Ascending aorta (tissue), 2 donors: ENCODE measurements at places on chromosomes 11 and 22.

GRCh38 chr11:126348806-126349582, 6.5 kb upstream of the ST3GAL4 start:
- no peak for DNase-seq

DNA sequence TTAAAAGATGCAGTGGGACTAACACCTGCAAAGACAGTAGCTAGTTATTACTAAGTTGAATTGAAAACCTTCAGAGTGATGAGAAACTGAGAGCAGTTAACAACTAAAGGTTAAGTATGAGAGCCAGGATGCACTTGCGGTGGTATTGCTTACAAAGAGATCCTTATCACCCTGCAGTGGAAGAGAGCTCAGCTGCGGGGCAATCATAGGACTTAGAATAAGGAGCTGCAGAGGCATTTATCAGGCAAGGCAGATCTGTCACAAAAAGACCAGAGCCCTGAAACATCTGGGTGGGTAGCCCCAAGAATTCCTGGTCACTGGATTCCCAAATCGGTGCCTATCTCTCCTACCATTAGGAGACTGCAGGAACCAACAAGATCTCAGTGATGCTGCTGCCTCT, 34.3 kb upstream of the CFAP300 start:
- no peak for DNase-seq

GRCh38 chr11:80204021-80204420, 763.2 kb upstream of the TENM4 start:
- no peak for DNase-seq

GRCh38 chr22:31489632-31490495, at the start of gene EIF4ENIF1:
EIF4ENIF1 (minus strand) TSS chr22:31489842; CDS start chr22:31488718, 1,124 bp downstream.
- DNase-seq = peak; percentile 53

DNA sequence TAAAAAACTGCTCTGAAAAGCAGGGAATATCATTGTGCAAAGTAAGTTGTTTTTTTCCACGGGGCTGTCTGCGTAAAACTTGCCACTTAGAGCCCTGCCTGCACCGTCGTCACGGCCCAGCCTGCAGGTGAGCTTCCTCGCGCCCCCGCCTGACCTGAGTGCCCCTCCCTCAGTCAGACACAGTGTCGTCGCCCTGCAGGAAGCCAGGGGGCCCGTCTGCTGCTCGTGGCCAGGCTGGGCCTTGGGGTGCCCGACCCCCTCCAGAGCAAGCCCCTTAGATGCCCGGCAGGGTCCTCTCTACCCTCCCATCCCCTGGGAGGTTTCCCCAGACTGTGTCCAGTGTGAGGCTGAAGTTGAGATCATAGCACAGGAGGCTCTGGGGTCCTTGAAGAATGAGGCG, 31.6 kb downstream of the SBF1 start:
- peak; percentile 5 for DNase-seq

GRCh38 chr22:30947816-30948454, 20.6 kb downstream of the MORC2 start:
- no peak for DNase-seq

DNA sequence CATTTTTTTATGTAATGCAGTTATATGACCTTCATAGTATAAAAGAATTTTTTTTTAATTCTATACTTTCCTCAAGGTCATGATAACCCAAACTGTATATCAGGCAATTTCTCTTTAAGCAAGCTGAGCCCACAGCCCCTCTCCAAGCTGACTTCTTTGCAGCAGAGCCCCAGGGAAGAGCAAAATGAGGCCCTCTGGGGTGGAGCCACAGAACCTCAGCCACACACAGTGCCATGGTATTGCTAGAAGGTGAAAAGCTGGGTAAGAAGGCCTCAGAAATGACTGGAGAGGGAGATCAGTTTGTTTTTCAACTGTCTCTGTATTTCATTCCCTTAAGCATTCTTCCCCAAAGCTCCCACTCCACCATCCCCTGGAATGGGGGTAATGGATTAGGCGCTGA, 108.8 kb downstream of the PLEKHA7 start:
- DNase-seq = no peak

- no peak for DNase-seq
Observed at GRCh38 chr11:9180784-9181183, 84.4 kb downstream of the DENND5A start.

DNA sequence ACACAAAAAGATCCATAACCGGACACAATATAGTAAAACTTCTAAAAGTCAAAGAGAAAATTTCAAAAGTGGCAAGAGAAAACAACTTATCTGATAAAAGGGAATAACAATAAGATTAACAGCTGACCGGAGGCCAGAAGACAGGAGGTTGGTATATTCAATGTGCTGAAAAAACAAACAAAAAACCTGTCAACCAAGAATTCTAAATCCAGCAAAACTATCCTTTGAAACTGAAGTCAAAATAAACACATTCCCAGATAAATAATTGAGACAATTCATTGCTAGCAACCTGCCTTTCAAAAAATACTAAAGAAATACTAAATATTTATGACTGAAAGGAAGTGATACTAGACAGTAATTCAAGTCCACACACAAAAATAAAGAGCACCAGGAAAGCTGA, 101.3 kb downstream of the RELT start:
- no peak for DNase-seq

DNA sequence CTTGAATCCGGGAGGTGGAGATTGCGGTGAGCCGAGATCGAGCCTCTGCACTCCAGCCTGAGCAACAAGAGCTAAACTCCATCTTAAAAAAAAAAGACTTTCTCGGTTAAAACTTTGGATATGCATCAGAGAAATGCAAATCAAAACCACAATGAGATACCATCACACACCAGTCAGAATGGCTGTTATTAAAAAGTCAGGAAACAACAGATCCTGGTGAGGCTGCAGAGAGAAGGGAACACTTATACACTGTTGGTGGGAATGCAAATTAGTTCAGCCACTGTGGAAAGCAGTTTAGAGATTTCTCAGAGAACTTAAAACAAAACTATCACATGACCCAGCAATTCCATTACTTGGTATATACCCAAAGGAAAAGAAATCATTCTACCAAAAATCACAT, 619.4 kb upstream of the KIRREL3 start:
- DNase-seq = no peak

DNA sequence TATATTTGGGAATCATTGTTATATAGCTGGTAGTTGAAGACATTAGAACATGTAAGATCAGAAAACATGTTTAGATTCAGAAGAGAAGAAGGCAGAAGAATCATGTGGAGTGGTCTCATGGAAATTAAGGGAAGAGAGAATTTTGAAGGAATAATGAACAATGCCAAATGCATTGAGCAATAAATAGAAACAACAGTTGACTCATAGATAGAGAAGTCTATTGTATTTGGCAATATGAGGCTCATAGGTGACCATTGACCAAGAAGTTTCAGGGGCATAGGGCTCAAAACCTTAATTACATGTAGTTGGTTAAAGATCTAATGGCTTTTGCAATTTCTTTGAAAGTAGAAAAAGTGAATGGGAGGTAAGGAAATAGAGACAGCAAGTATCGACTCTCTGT, 123.9 kb downstream of the PAX6 start:
- no peak for DNase-seq

- DNase-seq = no peak
Observed at GRCh38 chr11:29320196-29320595, 696.6 kb downstream of the KCNA4 start.

- DNase-seq = no peak
Observed at GRCh38 chr11:59866397-59866796, at the start of gene TCN1. TCN1 (minus strand) TSS chr11:59866487; CDS start chr11:59866470, 17 bp downstream.

GRCh38 chr11:119130662-119131061, 9.3 kb downstream of the HINFP start:
- no peak for DNase-seq

DNA sequence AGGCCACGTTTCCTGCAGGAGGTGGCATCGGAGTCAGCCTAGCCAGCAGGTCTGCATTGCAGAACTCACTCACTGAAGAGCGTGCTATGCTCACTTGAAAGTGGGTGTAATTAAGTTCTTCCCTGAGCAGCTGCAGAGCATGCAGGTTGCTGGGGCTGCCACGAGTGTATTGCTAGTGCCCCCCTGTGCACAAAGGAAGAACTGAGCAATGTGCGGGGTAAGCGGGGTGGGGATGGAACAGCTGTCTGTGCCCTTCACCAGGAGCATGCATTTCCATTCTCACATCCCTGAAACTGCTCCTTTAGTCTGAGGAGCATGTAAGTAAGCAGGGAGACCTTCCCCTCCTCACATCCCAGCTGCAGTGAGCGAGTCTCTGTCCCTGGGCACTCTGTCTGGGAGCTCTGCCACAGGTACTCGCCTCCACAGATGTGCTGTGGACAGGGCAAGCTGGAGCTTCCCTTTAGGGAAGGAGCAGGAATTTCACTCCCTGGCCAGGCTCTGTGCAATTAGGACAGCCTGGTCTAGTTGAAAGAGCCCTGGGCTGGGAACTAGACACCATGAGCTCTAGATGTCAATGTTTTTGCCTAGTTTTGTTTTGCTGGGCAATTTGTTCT, 1031.8 kb downstream of the NTM start:
- no peak for DNase-seq

DNA sequence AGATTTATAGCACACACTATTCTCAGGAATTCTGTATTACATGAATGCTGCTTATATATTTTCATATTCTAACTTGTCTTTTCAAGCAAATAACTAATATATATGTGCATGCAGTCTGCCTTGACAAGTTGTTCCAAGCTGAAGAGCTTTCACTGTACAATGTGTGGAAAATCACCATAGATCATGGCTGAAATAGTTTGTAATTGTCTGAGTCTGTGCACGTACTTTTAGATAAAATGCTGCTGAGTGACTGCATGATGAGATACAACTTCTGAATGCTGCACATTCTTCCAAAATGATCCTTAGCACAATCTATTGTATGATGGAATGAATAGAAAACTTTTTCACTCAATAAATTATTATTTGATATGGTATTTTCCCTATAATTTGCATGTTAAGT, 58.9 kb downstream of the SLC5A12 start:
- no peak for DNase-seq

DNA sequence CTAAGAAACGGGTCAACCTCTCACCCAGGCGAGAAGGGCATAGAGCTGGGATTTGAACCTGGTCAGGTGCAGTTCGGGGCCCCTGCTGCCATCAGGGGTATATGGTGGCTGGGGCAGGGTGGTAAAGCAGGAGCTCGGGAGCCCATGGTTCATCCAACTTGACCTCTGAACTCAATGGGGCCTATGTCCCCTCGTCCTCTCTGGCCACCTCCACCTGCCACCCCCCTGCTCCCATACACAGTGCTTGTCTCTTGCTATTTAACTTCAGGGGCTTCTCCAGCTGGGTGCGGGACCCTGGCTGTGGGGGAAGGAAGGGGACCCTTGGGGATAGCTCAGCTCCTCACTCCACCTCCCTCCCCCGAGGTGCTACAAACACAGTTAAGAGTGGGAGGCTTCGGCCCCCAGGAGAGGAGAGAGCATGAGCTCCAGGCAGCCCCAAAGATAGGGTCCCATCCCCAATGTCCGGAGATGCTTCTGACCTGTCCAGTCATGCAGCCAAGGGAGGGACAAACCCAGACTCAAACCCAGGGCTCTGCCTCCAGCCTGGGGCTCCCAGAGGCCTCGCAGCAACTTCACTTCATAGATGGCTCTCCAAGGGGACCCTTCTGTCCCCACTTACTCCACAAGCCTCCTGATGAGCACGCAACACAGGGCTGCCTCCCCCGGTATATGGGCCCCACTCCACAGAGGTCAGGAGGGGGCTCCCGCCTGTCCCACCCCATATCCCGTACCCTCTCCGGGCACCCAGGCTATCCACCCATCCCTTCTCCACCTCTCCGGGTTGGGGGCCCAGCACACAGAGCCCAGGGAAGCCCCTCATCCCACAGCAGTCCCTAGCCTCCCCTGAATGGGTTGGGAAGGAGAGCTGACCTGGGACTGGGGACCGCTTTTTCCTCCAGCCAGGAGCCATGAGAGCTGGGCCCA, 712 bp downstream of the IL2RB start:
- DNase-seq = no peak

GRCh38 chr11:60305906-60306619, 21.0 kb upstream of the MS4A6E start:
- DNase-seq = no peak

DNA sequence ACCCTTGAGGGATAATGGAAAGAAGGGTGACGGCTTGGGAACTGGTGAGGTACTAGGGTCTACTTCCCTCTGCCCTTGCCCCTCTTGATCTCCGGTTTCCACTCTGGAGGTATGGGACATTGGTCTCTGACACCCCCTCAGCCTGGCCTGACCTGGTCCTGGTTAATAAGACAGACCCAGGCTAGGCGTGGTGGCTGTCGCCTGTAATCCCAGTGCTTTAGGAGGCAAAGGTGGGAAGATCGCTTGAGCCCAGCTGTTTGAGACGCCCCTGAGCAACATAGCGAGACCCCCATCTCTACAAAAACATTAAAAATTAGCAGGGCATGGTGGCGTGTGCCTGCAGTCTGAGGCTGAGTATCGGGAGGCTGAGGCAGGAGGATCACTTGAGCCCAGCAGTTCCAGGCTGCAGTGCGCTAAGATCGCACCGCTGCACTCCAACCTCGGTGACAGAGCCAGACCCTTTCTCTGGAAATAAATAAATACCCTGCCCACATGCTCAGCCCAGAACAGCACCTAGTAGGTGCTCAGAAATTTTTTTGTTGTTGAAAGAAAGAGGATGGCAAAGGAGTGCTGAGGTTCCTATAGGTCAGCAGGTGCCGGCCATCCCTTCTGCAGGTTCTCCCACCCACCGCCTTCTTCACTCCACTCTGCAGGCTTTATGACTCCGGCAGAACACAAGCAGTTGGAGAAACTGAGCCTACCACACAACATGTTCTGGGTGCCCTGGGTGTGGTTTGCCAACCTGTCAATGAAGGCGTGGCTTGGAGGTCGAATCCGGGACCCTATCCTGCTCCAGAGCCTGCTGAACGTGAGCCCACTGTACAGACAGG, 6.3 kb downstream of the BEST1 start:
- DNase-seq = no peak

DNA sequence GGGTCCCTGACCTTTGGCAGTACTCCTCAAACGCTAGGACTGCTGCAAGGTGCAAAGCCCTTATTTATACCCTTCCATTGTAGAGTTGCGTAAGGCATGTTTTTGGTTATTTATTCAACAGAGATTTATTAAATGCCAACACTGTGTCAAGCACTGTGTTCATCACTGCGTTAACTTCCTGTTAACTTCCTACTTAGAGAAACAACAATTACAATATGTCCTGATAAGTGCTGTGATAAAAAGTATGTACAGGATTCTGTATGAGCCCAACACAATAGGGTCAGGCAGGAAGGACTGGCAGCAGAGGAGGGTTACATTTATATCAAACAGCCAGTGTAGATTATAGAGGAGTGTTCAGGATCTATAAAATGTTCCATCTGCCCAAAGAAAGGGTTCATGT, 812.8 kb upstream of the API5 start:
- DNase-seq = no peak

- no peak for DNase-seq
Observed at GRCh38 chr22:23119494-23120414, 22.0 kb downstream of the RSPH14 start.

GRCh38 chr11:46127150-46127638, 5.9 kb upstream of the PHF21A start:
- DNase-seq = no peak

GRCh38 chr11:67273260-67273990, 7.2 kb downstream of the GRK2 start:
- peak; percentile 60 for DNase-seq
